ENCODE measurements at places on chromosomes 11 and 22.

- no peak for DNase-seq
Measured at GRCh38 chr11:110795112-110795624, 82.9 kb upstream of the ARHGAP20 start.

DNA sequence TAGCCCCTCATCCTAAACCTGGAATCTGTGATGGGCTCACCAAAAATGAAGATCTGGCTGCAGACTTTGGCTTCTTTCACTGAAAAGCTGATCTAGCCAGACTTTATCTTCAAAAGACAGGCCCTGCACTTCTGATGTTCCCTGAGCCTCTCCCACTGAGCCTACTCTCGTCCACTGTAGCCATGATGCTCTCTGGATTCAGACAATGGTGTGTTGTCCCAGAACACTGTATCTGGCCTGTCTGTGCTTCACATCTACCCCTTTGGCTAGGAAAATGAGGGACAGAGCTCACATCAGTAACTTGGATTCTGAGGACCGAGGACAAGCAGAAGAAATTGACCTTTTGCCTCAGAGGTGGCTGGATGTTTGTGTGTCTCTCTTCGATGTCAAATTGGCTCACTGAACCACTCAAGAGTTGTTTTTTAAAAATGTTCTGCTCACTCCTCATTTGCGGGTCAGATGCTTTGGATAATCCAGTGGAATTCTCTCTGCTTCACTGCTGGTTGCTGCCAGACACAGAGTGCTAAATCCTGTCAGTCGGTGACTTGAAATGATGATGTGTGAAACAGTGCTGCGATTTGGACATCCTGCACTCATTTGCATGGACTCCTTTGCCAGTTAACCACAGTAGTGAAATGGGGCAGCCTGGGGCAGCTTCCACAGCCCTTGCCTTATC is 67.5 kb downstream of the ARFGAP2 start:
- no peak for DNase-seq

DNA sequence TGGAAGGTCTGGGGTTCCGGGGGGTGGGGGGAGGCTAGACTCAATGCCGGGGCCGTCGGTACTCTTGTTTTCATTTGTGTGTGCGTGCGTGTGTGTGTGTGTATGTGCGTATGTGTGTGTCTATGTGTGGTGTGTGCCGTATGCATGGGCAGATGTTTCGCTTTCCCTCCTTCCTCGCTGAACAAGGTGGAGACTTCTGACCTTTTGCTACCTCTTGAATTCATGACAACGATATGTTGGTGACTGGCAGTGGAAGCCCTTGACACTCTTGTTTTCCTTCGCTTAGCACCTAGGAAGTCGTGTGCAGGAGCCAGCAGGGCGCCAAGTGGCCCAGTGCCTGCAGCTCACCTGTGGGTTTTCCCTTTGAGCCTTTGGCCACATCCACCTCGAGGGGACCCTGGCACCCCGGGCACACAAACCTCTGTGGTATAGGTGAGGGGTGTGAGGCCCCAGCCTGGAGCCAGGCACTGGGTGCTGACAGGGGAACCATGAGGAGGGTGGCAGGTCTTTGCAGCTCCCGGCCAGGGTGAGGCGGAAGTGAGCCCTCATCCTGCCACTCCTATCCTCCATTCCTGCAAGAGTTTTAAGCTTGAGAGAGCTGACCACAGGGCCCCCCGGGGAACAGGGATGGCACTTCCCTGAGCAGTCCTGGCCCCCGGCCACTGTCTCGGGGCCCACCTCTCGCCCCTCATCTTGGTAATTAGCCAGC is 19.3 kb upstream of the TMEM191C start:
- no peak for DNase-seq

GRCh38 chr11:3926458-3927095 is 71.1 kb downstream of the STIM1 start:
- no peak for DNase-seq

GRCh38 chr11:3609416-3610265 is 32.2 kb downstream of the ART5 start:
- peak; percentile 19 for DNase-seq

DNA sequence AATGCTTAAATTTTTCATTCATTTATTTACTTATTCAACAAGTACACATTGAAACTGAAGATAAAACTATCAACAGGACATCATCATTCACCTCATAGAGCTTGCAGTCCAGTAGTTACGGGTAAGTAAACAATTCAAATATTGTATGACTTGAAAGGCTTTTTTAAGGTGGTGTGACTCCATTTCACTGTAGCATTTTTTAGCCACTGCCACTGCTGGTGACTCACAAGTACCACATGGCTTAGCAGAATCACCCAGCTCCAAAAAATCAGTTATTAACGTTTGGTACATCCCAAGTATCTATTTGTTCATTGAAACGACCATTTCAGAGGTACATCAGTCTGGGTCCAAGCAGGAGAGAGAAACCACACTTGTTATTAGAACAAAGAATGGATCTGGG is 427.9 kb upstream of the DDI1 start:
- no peak for DNase-seq

DNA sequence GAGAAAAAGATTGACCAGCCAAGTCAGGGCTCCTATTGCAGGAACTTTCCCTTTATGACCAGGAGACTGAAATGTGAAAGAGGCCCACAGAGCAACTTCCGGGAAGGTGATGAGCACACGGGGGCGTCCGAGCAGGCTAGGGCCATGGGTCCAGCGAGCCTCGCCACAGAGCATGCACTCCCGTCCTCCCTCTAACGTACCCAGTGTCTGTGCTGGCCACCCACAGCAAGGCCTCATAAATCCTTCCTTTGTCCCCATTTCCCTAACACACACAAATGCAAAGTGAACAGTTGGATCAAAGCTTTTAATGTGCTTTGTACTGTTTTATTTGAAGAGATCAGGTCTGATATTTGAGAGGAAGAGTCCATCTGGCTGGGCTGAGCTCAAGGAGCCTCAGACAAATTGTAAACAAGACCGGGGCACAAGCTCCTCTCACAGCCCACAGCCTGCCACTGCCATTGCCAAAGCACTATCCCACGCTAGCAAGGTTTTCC is 44.3 kb downstream of the BLID start:
- no peak for DNase-seq

- DNase-seq: no peak
Measured at GRCh38 chr22:19715188-19715930, 1.1 kb downstream of the SEPTIN5 start.

DNA sequence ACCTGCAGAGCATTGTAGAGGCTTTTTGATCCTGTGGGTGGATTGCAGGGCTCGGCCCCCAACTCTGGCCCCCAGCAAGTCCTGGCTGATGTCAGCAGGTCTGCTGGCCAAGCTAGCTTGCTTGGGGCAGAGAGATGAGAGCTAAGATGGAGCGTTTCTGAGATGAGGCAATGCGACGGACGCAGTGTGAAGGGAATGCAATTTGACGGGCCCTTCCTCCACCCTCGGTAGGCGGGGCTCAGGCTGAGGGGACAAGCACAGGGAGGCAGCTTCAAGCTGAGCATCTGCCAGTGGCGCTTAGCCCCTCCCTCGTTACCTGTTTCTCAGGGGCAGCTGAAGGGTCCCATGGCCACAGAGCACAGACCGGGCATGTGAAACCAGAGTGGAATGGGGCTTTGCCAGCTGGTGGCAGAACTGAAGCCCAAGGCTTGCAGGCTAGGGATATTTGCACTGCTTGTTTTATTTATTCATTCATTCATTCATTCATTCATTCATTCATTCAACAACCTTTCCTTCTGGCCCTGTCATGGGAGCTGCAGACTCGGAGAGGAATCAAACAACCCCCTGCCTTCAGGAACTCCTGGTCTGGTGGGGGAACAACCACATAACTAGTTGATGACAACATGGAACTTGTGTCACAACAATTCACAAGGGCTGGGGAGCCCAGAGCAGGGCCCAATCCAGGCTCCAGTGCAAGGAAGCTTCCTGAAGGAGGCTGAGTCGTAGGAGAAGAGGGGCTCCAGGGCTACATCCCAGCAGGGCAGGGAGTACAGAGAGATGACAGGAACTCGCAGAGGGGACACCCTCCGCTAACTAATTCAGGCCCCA is 66.8 kb downstream of the THAP12 start:
- no peak for DNase-seq

DNA sequence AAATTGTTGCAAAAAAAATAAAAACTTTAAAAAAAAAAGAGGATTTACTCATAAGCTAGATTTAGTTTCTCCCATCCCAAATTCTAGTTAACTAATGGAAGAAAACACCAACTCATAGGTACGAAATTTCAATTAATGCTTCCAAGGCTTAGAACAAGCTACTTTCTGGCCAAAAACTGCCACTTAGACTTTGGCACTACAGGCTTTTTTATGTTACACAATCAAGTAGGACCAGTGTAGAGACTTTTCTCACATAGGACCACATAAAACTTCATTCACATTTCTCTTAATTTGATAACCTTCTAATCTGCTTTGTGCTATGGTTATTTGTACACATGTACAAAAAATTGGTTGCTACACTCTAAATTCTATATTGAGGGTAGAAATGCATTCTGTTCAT is 3.1 kb downstream of the ST13 start:
- no peak for DNase-seq

DNA sequence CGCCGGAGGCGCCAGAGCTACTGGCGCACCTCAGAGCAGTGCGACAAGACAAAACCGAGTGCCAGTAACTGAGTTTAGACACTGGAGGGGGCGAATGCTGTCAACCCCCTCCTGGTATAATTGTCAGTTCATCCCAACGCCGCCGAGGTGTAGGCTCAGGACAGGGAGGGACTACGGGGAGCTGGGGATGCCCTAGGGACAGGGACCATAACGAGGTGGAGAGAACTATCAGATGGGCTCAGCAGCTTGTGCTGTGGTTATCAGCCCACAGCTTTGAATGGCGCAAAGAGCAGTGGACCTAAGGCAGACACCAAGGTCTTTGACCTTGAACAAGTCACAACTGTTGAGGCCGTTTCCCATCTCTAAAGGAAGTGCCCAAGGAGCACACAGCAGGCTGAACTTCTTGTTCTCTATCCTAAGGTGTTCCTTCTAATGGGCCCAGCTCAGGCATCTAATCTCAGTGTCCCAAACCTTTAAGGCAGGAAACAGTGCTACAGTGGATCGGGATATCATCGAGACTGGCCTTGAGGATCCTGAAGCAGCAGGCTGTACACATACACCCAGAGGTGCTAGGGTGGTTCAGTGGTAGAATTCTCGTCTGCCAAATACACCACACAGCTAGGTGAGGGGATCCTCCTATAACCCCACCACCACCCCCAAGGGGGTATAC is 958 bp upstream of the TUT1 start:
- DNase-seq: no peak

DNA sequence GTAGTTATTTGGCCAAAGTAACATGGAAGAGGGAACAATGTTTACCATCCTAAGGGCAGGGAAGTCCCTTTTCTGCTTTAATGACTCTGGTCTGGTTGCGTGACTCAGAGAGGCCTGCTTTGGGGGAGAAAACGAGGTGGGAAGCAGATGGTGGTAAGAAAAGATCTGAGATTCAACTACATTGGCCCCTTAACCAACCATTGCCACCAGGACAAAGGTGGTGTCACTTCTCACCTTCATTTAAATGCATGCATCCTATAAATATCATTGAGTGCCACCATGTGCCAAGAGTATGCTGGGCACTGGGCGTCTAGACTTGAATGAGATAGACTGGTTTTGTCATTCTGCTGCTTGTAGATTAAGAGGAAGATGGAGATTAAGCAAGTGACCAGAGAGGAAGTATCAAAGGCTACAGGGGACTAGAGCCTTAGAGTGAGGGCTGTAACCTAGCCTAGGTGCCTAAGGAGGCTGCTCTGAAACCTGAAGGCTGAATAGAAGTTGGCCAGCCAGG is 3.6 kb upstream of the SORL1 start:
- no peak for DNase-seq

DNA sequence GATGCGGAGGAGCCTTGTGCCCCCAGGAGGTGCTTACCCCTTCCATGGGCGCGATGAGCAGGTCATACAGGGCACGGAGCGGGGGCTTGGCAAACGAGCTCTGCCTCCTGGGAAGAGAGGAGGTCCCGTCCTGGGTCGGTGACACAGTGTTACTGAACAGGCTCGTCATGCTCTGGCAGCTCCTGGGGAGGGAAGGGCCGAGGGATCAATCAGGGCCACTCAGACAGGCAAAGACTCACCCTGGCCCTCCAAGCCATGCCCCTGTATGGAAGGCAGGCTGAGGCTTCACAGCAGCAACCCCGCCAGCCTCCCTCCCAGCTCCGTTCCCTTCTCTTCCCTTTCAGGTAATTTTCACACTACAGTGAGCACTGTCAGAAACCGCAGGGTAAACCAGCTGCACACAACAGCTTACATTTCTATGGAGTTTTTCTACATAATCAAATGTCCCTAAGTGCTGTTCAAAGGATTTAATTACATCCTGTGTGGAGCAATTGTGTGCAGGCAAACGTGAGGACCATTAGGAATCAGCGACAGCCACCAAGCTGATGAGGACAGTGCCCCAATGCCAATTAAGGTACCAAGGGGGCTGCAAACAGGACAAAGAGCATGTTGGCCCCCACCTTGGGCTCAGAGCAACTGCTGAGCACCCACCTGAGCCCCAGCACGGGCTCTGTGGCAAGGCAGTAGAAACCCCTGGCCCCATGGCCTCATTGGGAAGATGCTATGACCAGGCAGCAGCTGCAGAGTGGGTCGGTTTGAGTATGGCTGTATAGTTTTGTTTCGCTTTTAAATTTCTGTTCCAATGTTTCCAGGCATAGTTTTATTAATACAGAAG is 95.4 kb upstream of the PITPNB start:
- DNase-seq: no peak

DNA sequence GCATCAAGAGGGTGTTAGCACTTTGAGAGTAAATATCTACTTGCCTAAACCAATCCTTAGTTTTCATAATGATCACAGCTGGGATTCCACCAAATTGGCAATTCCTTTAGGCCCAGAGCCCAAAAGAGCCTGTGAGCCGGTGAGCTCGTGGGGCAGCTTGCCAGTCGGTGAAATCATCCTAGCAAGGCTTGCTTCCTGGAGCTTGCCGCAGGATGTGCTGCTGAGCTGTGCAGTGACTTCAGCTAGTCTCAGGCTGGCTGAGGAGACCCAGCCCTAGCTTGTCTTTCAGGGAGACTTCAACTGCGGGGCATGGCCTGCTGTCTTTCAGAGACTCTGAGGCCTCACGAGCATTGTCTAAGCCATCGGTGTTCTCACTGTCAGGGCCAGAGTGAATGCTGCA is 73.6 kb upstream of the SUSD2 start:
- DNase-seq: no peak

- DNase-seq: no peak
Measured at GRCh38 chr11:87574193-87574592, 536.5 kb downstream of the TMEM135 start.

GRCh38 chr11:78810559-78811009 is 235.9 kb upstream of the NARS2 start:
- no peak for DNase-seq

- no peak for DNase-seq
Measured at GRCh38 chr22:30452861-30453260, 19.0 kb downstream of the SEC14L3 start.

DNA sequence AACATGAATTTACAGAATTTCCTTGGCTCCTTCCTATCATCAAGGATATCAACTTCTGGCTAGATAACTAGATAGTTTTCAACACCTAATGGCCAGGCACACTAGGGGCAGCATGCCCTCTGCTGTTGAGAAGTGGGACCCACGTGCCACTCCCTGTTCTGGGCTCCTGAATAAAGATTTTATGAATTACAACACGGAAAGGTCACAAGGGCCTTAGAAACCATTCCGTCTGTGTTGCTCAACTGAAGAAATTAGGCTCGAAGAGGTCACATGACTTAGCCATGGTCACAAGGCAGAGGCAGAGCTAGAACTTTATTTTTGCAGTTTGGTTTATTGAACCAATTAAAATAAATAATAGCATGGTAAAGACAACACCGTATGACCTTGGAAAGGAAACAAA is 36.0 kb downstream of the PRCP start:
- peak; percentile 43 for DNase-seq

Measured in HS-27A (cell line).